Stimulated activated naive CD8-positive, alpha-beta T cell treated with anti-CD3 and anti-CD28 coated beads, Interleukin-15, Interleukin-2, amounts not matched to agents 100 U/mL and 50 U/mL, for 24 hours (primary cell): ENCODE measurements at places on chromosomes 7 and 10.

GRCh38 chr7:107505997-107506673, 36.3 kb downstream of the GPR22 start:
- DNase-seq, result no peak

GRCh38 chr10:17904564-17904963, 47.2 kb upstream of the SLC39A12 start:
- no peak for DNase-seq

DNA sequence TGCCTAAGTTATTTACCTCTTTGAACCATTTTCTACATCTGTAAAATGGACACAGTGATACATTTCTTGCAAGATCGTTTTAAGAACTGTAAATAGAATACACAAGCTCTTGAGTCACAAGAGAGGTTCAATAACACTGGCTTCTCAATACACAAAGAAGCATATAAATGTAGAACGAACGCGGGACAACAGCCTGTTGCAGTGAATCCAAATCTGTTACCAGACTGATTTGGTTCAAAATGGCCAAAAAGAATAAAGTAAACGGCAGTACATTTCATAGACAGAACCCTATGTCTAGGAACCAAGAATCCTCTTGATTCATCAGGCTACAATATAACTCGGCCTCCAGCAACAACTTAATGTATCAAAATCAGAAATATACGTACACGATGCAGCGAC, 701 bp downstream of the MTPAP start:
- no peak for DNase-seq

DNA sequence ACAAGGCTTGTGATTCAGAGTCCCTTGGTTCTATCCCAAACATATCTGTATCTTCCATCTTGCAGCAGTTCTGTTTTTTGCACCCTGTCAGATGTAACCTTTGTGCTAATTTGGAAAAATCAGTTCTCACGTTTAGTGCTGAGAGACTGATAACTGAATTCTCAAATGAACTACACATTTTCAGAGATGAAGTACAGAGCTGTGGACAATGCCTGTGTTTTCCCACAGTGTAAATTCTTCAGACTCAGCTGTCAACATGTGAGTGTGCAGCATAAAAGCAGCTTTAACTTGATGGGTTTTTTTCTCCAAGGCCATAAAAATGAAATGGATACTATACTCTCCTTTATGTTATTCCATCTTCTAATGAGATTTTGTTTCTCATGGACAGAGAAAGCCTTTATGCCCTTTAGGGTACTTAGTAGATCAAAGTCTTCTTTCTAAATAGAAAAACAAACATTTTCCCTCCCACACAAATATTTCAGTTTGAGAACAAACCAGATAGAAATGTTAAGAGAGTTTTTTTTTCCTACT, 150.9 kb downstream of the SEMA3A start:
- no peak for DNase-seq

DNA sequence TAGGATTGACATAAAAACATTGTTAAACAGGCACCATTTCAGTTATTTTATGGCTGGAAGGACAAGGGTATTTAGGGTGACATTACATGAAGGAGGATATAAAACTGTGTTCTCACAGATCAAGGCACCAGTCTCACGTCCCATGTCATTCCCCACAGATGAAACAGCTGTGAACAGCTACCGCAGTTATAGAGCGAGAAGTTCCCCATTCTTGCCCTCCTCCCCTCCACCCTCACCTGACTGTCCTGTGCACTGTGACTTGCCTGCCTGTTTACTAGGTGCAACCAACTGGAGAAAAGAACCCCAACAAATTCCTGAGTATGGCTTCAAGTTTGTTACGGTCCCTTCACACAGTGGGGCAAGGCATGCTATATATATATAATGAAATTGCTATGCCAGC, 141.6 kb downstream of the SND1 start:
- DNase-seq, result no peak

DNA sequence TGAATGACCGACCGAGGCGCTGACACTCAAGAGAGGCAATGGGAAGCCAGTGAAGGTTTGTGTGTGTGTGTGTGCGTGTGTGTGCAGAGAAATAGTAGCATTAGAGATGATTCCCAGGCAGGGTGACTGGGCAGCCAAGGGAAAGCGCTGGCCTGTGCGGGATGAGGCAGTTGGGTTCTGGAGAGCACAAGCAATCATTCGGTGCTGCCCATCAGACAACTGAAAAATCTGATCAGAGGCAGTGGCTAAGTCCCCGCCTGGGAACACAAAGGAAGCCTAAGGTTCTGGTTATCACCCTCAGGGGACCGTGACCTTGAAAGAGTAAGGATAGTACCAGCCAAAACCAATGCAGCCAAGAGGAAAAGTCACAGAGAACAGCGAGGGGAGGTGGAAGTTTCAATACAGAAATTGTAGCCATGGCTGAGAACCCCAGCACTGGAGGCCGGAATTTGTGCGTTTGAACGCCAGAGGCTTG, 868 bp upstream of the PDCD4 start:
- no peak for DNase-seq

- no peak for DNase-seq
These were observed 190.5 kb downstream of the HECW1 start for GRCh38 chr7:43302773-43303460.

DNA sequence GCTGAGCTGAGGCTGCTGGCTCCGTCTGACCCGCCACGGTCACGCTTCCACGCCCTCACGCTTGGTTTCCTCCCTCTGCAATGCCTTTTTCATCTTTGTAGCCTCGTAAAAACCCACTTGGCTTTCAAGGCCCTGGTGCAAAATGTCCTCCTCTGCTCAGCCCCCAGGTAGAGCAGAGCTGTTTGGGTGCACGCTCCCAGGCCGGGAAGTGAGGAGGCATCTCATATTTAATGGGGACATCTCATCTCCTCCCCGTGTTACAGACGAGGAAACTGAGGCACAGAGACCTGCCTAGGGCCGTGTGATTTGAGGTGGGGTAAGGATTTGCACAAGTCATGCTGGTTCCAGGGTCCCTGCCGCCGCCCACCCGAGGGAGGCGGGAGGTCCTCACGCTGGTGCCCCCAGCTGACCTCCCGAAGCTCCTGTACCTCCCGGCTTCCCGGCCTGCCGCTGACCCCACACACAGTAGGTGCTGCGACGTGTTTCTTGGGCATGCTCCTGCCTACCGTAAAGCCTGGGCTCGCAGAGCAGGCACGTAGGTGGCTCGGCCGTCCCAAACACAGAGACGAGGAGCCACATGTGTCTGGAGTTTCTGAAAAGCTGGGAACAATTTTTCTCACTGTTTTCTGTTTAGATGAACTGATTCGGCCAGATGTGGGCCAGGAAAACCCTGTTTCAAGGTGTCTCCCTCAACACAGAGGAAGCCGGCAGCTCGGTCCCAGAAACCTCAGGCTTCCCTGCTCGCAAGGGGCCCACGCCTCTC, 11.5 kb downstream of the FOXL3 start:
- no peak for DNase-seq

- DNase-seq, result no peak
These were observed 552.4 kb upstream of the KCND2 start for GRCh38 chr7:119720541-119720940.

DNA sequence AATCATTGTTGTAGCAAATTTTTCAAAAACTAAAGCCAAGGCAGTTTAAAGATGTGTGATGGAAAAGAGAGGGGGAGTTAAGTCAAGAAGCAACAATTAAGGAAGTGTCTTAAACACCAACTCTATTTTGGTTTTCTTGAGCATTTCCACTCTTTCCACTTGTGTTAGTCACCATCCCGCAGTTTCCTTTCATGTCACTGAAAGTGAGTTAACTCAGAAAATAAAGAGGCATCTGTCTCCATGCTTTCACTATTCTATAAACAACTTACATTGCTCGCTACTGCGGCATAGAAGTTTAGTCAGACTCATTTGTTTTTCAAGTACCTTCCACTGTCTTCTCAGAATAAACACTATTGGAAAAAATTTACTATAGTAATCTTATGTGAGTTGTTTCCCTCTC, 284.9 kb upstream of the SEMA3D start:
- DNase-seq, result no peak

- DNase-seq, result no peak
These were observed 241.6 kb upstream of the TCERG1L start for GRCh38 chr10:131553121-131553520.

GRCh38 chr10:80660736-80661135, 123.0 kb downstream of the SH2D4B start:
- DNase-seq, result no peak

DNA sequence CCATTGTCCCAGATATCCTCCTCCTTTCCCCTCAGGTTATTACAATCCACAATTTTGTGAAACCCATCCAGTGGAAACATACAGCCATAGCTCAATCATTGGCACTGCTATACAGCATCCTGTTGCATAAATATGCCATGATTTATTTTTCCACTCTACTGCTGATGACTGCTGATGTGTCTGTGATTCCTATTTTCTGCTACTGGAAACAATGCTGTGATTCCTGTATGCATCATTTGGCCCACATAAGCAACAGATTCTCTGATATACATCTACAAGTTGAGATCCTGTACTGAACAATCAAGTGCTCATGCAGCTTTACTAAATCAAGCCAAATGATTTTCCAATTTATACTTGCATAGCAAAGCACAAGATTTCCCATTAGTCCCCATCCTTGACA, 39.6 kb downstream of the CUL2 start:
- DNase-seq, result no peak

DNA sequence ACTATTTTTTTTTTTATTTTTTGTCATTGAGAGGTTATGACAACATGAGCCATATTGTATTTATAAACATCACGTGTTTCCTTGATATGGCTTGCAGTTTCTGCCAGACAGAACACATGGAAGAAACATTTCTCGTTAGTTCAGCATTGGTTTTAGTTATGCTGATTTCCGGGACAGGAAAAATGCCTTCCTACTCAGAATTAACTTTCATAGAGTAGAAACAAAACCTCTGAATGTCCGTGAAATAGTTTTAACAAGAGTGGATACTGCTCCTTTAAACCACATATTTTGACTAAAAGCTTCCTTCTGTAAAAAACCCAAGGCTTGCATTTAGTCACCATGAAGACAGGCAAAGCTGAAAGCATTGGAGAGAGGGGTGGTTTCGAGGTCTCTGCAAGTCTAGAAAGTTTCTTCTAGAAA, 240.4 kb downstream of the KIAA1217 start:
- no peak for DNase-seq

DNA sequence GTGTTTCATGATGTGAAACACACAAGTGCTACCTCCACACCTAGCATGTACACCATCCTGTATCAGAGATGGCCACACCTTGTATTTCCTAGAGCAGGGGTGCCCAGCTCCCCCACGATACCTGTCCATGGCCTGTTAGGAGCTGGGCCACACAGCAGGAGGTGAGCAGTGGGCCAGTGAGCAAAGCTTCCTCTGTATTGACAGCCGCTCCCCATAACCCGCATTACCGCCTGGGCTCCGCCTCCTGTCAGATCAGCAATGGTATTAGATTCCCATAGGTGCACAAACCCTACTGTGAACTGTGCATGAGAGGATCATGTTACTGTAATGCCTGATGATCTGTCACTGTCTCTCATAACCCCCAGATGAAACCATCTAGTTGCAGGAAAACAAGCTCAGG, 145.6 kb upstream of the RNF32 start:
- DNase-seq, result no peak

- DNase-seq, result no peak
These were observed 237.4 kb downstream of the ELMO1 start for GRCh38 chr7:37211097-37211880.

- DNase-seq, result no peak
These were observed 137.5 kb upstream of the RHEB start for GRCh38 chr7:151657173-151657572.

DNA sequence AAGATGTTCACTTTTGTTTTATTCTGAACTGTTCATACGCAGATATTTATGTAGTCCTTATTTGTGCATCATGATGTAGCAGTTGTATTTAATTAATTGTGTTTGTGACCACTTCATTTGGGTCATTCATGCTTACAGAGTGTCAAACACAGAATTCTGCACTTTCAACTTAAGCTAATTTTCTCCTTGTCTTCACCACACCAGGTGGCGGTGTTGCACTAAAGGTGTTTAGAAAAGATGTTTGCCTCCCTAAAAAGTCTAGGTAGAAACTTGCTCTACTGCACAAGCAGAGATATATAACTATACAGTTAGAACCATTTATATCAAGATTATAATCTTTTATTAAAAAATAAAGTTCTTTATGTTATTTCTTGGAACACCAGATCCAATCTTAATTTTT, 1.3 kb upstream of the TAS2R38 start:
- no peak for DNase-seq

DNA sequence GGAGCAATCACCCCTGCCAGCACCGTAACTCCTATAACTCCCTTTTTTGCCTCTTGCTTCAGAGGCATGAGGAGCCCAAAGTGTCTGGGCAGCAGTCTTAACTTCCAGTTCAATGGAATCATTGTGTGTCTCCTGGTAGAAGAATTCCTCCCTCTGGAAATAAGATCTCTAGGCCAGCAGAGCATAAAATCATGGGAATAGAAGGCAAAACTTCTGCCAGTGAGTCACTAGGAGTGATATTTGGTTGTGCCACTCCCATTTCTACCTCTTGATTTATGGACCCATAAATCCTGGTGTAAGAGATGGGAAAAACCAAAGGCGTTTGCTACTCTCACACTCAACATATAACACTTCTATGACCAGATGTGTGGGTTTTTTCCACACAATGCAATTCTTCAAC, 104.9 kb upstream of the FAM180A start:
- no peak for DNase-seq

- DNase-seq, result no peak
These were observed 217.4 kb downstream of the GRM8 start for GRCh38 chr7:127035203-127035849.

DNA sequence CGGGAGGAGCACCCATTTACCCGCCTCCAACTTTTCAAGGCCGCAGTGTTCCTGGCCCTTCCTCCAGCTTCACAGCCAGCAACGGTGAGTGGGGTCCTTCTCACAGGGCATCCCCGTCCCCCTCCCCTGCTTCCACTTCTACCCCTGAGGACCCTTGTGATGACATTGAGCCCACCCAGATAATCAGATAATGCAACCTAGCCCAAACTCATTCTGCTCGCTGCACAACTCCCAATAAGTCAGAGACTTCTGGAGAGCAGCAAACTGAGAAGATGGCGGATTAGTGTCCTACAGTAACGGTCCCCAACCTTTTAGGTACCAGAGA, 74.5 kb downstream of the OAT start:
- DNase-seq, result no peak

DNA sequence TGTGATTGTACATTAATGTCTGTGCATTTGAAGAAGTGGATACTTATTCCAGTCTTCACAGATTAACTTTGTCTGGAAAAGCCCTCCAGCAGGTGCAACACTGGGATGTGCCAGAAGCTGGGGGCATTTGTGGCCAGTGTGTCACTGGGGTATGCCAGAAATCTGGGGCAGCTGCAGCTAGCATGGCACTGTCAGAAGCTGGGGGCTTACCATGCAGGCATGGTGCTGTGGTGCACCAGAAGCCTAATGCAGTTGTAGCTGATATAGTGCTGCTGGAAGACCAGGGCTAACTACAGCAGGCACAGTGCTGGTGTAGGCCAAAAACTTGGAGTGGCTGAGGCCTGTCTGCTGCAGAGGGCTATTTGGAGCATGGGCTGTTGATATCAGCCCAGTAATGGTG, 270.1 kb downstream of the STK31 start:
- no peak for DNase-seq

DNA sequence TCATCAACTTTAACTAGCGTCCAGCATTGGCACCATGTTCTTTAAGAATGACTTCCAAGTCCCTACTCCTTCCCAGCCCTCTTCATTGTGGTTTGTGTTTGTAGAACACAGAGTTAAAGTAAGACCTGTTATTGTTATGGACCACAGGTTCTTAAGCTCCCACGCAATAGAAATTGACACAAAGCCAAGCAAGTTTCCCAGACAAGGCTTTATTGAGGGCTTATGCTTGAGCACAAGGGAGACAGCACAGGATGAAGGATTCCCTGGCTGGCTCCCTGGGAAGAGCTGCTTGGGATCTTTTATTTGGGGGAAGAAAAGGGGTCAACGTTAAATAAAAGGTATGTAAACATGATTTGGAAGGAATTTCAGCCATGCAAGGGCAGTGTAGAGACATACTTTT, 44.3 kb upstream of the PRKCQ start:
- no peak for DNase-seq
